ENCODE measurements at places on chromosomes 1 and 21.
A peak's percentile ranks its signal among the peaks of the same experiment; 100 is the strongest.

DNA sequence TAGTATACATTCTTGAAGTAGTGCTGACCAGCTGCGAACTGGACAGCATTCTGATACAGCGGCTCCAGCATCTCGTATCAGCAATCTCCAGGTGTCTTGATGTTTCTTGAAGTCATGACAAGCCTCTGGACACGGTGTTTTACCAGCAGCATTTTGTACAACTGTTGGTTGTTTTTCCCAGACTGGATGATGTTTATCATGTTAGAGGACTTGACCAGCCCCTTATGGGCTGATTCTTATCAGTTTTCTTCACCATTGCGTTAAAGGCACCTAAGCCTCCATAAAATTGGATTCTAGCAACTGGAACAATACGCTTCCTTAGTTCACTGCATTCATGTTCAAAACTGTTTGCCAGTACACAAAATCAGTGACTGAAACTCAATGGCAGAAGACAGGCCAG, 29.1 kb downstream of the CACHD1 start:
- no peak for DNase-seq

- no peak for DNase-seq
Measured at GRCh38 chr1:172914501-172915144, 136.1 kb downstream of the TNFSF18 start.

DNA sequence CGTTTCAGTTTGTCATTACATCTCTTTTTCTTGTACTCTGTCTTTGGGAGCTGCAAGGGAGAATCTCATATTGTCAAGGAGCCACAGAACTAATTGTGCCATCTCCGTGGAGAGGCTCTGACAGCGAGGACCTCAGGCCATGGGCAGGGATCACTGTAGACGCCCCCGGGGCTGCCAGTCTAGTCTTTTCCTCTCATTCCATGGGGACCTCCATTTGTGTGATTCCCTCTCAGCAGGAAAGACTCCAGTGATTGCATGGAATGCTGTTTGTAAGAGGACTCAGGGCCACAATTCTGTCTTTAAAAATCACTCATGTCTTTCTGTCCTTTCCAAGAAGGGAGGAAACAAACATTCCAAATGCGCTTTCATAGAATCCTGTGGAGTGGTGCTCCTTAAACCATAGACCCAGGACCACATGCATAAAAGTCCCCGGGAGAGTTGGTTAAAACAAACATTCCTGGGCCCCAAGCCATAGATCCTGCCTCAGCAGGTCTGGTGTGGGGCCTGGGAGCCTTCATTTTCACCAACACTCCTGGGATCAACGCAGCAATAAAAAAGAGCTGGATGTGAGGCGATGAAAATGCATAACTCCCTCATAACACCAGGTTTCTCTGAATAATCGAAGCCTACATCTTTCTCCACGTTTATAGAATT, 104.5 kb downstream of the ZP4 start:
- DNase-seq, result no peak

DNA sequence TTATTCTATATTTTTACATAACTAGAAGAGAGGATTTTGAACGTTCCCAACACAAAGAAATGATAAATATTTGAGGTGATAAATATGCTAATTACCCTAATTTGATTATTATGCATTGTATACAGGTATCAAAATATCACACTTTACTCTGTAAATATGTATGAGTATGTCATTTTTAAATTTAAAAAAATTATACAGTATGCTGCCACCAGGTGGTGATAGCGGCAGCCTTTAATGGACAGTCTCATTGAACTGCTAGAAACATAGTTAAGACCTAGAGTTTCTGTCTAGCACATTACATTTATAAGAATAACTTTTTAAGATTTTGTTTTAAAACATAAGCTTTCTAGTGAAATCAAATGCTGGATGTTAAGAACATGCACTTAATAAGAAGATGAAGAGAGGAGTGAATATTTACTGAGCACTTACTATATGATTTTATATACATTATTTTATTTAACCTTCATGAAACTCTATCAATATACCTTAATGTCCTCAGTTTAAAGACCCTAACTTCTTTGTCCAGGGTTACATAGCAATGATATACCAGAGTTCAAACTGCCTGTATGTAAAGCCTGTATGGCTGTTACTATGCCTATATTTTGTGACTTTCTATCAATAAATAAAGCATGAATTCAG, 207.1 kb downstream of the NUF2 start:
- DNase-seq, result peak; percentile 57

- no peak for DNase-seq
Measured at GRCh38 chr1:214423045-214423444, 128.4 kb downstream of the PTPN14 start.

- peak; percentile 29 for DNase-seq
Measured at GRCh38 chr1:15953791-15954241, 22.1 kb downstream of the ZBTB17 start.

DNA sequence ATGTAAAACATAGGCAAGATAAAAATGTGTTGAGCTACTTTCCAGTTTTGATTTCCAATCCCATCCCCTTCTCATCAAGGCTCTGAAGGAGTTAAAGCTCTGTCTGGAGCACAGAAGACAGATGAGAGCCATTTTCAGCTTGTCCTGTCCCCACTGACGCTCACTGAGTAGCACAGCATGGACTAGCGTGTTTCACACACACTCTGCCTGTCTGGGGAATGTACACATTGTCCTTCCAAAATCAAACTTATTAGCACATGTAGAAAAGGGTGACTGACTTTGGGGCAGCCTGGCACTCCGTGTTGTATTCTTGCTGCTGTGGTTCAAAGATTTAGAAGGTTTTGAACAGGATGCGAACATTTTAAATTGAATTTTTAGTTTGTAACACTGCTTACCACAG, 139.2 kb downstream of the NEK7 start:
- no peak for DNase-seq

DNA sequence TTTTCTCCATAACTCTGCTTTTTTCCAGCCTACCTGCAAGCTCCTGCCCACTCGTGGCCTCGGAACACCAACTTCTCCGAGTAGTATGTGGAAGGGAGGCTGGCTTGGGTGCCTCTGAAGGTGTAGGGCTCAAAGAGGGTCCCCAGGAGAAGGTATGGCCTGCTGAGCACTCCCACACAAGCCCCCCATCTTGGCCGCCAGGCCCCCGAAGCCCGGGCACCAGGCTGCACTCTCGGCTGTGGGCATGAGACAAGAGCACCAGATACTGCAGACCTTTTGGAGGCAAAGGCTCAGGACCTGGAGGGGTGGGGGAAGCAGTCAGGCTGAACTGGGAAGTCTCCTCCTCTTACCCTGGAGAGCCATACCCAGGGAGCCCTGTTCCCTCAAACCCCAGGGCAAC, 1.7 kb downstream of the ZNF692 start:
- no peak for DNase-seq

- DNase-seq, result peak; percentile 91
Measured at GRCh38 chr1:227234998-227235405, 83.3 kb downstream of the CDC42BPA start.

DNA sequence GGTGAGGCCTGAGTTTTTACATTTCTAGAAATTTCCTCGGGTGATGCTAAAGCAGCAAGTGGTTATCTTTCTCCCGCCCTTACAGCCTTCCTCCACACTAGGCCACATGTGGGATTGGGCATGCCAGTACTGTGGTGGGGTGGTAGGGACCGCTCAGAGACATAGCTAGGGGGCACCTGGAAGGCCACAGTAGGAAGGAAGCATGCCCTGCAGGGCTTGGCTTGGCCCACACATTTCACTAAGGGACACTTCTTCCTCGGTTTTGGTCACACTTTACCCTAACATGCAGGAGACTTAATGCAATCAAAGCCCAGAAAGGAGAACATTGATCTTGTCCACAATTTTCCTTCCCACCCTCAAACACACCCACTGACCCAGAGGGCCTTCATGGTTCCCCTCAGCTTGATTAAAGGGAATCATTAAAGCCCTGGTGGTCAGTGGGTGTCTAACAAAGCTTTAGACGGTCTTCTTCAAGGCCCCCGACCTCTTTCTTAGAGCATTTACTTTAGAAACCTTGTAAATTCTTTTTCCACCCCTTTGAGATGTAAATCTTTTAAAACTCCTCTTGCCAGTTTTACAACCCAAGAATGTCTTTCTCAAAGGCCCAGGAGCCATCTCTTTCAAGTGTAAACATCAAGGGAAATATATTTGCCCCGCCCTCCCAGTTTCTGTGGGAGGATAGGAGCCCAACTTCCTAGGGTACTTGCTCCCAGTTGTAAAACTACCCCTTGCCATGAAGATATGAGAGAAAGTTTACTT, 246.4 kb upstream of the PTBP2 start:
- DNase-seq, result no peak

DNA sequence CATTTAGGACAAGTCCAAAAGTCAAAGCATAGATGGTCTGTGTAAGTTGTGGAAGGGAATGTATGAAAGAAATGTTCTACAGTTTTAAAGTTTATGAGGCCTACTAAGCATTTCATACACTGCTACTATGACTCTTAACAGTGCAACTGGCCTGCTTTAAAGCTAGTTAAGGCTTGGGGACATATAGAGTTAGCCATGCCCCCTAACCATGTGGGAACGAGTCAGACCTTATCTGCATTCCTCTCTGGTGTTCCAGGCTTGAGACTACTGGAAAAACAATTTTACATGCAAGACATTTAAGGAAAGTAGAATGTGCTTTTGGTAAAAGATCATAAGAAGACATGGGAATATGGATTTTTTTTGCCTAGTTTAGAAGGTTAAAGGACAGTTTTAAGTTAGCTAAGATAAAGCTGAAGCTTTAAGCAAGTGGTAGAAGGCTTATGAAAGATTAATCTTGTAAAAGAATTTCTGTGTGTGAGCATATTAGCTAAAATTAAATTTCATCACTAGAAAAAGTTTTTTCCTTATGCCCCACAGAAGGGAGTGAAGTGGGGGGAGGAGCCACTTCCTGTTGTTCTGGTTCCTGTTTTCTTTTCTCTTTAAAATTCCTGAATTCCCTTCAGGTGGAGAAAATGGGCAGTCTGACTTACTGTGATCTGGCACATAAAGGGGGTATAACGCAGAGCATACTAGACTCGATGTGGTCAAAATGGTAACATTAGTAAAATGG, 8.9 kb upstream of the CD48 start:
- DNase-seq, result no peak

- DNase-seq, result no peak
Measured at GRCh38 chr1:223253916-223254315, 110.1 kb downstream of the SUSD4 start.

DNA sequence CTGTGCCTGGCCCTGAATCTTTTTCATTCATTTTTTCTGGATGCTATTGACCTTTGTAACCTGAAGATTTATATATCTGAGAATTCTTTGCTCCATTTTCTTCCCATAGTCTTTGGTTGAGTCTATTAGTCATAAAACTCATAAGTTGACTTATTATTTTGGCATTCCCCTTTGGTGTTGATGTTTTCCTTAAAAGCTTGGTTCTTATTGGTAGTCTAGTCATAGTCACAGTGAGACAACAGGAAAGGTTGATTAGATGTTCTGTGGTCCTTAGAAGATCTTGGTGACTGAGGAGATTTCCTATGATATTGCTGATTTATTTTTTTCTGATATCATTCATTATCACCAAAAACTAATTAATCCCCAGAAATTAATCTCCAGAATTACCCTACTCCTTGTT, 86.2 kb downstream of the PTPRC start:
- no peak for DNase-seq

DNA sequence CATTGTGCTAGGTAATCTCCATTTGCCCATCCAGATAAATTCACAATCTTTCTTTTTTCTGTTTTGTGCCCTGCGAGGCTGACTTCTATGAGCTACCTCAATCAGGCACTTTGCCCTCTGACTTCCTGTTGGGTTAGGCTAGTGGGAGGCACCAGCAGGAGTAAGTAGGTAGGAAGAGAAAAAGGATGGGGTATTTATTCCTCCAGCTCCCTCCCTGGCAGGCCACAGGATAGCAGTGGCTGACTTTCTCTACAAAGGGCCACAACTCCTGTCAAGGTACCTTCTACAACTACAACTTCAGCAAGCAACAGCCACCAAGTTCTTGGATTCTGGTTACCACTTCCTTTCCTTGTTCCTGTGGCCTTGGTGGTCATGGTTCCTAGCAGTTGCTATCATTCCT, 18.8 kb upstream of the GORAB start:
- DNase-seq, result no peak

DNA sequence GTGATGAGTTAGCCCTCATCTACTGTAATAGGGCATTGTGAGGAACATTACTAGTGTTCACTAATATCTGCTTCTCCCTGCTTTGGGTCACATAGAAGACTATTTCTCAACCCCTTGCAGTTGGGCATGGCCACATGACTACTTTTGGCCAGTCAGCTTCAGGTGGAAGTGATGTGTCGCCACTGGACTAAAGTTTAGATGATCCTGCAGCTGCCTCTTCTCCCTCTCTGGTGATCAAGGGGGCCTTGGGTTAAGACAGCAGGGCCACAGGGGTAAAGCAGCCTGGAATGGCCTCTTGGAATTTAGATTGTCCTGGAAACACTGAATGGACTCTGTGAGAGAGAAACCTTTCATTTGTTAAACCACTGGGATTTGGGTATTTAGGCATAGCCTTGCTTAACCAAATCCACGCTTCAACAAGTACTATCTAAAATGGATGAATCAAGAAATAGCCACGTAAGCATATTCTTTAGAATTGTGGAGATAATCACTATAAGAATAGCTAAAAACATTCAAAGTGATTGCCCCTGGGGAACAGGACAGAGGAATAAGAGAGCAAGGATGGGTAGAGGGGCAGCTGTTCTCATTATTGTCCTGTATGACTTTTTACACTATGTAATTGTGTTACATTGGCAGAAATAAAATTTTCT, 41.2 kb downstream of the OPRD1 start:
- no peak for DNase-seq

DNA sequence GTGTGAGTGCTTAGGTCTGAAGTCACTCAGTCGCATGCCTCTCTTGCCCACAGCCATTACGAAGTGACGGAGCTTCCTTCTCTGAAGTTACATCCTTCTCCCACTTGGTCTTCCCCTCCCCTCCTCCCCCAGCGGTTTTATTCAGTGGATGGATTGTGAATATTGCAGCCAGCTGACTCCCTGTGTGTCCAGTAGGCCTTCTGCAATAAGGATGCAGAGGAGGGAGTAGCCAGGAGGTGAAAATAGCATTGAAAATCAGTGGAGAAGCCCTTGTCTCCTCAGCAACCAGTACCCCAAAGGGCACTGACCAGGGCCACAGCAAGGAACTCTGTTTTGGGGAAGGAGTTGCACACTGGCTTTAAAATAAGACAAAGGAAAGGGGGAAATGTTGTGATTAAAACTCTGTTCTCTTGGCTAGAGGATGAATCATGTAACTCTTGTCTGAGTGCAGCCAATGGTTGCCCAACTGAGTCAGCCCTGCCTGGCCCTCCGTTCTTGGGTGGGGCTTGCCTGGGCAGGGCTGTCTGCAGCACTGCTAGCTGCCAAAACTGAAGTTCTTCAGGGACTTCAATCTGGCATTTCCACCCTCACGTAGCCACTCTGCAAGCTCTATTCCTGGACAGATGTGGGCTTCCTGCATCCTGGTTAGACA, 4.3 kb downstream of the S100A10 start:
- DNase-seq, result no peak

GRCh38 chr1:71270394-71270915, 189.6 kb upstream of the ZRANB2 start:
- DNase-seq, result no peak

GRCh38 chr1:116895073-116895472, 14.6 kb upstream of the PTGFRN start:
- DNase-seq, result no peak

Measured in common myeloid progenitor, CD34-positive (primary cell).